ENCODE measurements at places on chromosomes 3 and 15.

GRCh38 chr15:99137111-99137546 is 32.2 kb downstream of the SYNM start:
- no peak for DNase-seq

GRCh38 chr3:45187694-45188141 is 38.4 kb downstream of the TMEM158 start:
- no peak for DNase-seq

DNA sequence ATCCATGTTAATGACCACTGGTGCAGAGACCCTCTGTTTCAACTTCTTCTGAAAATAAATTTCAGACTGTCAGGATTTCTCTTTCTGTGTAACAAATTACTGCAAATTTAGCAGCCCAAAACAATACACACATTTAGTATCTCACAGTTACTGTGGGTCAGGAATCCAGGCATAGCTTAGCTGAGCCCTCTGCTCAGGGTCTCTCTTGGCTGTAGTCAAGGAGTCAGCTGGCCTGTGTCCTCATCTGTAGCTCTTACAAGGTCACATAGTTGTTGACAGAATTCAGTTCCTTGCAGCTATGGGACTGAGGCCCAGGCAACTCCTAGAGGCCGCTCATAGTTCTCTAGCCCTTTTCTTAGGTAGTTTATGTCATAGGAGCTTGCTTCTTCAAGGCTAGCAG is 51.9 kb downstream of the NKIRAS1 start:
- DNase-seq, result no peak

DNA sequence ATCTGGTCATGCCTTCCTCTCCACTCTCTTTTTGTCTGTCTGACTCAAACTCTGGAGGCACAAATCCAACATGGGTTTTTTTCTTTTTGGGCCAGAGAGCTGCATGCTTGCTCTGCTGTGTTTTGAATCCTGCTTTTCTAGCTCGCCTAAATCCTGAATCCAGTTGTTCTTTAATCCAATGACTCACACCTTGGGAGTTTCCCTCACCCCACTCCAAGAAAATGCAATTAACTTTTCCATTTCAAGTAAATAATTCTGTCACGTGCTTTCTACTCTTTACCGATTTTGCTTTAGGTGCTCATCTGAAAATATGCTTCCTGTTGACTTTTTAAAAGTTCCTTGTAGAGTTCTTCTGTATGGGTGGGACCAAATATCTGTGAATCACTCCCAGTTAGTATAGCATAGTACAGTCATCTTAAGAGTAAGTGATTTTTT is 47.6 kb downstream of the SLMAP start:
- DNase-seq, result peak; percentile 11

DNA sequence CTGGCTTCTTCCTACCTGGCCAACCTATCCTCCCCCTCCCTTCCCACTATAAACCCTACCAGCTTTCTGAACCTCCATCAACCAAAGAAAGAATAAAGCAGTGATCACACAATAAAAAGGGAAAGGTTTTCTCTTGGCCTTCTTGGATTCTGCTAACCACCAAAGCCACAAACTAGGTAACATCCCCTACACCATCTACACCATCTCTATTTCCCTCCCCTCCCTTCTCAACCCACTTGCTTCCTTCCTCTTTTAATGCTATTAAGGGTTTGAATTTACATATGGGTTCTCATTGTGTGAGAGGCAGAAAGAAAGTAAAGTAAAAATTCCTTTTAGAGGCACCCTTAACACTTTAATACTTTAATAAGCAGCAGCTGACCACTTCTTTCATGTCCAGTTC is 25.8 kb upstream of the RSL24D1 start:
- DNase-seq, result peak; percentile 47

DNA sequence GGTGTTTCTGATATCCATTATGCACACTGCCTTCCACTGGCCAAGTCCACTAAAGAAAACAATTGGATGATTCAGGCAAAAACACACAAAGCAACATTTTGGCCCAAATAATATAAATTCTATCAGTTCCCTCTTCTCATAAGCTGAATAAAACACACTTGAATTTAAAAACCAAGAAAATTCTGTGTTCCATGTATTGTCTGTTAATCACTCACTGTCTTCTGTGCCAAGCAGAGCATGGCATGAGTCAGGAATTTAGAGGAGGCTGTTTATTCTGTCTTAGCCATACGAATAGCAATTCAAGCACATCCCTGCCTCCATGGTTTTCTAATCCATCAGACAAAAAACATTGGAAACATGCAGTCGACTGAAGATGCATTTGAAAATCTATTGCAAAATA is 215.6 kb upstream of the UMPS start:
- no peak for DNase-seq

DNA sequence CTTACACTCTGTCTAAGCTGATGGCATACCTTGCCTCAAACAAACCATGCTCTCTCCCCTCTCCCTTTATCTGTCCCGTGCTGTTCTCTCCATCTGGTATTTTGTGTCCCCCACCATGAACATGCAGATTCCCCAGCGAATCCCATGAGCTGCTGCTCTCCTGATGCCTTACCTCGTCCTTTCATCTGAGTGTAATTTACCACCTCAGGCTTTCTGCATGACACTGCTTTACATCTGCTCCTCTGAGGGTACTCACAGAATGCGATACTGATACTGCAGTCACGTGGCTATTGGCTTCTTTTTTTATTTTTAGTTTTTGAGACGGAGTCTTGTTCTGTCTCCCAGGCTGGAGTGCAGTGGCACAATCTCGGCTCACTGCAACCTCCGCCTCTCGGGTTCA is 341.7 kb downstream of the PTPRG start:
- no peak for DNase-seq

DNA sequence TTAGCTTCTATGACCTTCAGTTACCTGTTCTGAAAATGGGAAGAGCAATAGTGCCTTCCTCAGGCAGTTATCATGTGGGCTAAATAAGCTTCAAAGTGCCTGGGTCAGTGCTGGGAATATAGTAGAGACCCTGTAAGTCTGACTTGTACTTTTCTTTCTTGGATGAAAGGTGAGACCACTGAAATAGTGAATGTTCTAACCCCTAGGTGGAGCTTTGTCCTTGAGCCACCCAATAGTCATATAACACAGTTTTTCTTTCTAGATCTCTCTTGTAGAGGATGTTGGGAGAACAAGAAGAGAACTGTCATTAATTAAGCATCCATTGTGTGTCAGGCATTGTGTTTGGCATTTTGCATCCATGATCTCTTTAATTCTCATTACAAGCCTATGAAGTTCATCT is 13.0 kb upstream of the BFSP2 start:
- DNase-seq, result no peak

- DNase-seq, result no peak
Observed at GRCh38 chr3:60308808-60309207, 942.4 kb downstream of the FHIT start.

- no peak for DNase-seq
Observed at GRCh38 chr3:185781759-185782158, 43.1 kb downstream of the IGF2BP2 start.

GRCh38 chr15:92663250-92663951 is 7.8 kb upstream of the FAM174B start:
- no peak for DNase-seq

GRCh38 chr15:58852347-58852746 is 81.1 kb downstream of the SLTM start:
- DNase-seq, result no peak

DNA sequence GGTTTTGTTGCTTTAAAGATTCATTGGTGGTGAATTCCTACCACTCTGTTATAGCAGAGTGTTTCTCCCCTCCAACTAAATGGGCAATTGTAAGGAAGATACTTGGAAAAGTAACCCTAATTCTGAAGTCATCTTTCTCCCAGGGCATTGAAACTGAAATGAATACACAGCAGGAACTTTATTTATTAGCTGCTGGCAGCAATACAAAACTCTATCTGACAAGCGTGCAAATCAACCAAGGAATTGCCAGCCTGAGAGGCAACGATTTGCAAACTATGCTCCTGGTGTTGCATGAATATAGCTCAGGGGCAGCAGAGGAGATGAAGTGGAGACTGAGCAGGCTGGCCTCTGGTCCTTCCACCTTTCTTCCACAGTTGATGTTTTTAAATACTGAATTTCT is 48.9 kb downstream of the CD200R1 start:
- DNase-seq, result no peak

GRCh38 chr3:30696403-30696819 is 90.0 kb downstream of the TGFBR2 start:
- no peak for DNase-seq

- no peak for DNase-seq
Observed at GRCh38 chr15:89777782-89778380, 1.7 kb downstream of the MESP2 start.

- no peak for DNase-seq
Observed at GRCh38 chr15:32007355-32007960, 22.9 kb upstream of the CHRNA7 start.

- no peak for DNase-seq
Observed at GRCh38 chr3:113557374-113557773, 25.0 kb downstream of the SIDT1 start.

- no peak for DNase-seq
Observed at GRCh38 chr3:111210866-111211564, 139.4 kb downstream of the NECTIN3 start.

- peak; percentile 14 for DNase-seq
Observed at GRCh38 chr3:170128259-170128976, 53.1 kb downstream of the PHC3 start.

- DNase-seq, result no peak
Observed at GRCh38 chr3:52005571-52005986, 9.9 kb upstream of the RPL29 start.

DNA sequence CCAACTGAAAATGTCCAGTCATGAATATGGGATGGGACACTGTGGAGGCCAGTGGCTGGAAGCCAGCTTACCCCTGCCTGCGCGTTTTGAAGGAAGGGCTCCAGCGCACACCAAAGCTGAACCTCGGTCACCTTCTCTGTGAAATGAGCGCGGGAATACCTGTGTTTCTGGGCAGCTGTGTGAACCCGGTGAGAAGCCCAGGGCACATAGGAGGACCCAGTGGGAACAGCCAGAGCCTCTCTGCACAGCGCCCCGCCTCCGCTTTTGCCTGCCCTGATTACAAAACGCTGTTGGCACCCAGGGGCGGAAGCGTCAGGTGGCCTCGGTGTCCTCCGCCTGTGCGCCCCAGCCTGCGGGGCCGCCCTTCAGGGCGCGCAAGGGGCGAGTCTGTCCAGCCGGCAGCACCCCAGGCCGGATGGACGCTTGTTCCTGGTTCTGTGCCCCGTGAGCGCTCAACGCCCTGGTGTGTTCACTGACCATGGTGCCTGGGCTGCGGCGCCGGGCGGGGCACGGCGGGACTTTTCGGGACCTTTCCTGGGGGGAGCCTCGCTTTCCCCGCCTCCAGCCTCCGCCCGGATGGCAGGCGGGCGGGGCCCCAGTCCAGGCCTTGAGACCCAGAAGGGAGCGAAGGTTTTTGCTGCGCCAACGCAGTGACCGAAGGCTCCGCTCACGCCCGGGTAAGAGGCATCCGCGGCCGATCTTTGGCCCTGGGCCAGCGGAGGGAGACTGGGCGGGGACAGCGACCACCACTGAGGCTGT is at the start of gene SQOR:
TSS of gene SQOR (plus strand) at position 598 of the 759 bp plus-strand sequence. CDS start 23,895 bp downstream, outside the sequence.
- peak; percentile 70 for DNase-seq

GRCh38 chr15:100863075-100863795 is 16.4 kb upstream of the ALDH1A3 start:
- no peak for DNase-seq
